ENCODE measurements at places on chromosomes 6 and 20.

DNA sequence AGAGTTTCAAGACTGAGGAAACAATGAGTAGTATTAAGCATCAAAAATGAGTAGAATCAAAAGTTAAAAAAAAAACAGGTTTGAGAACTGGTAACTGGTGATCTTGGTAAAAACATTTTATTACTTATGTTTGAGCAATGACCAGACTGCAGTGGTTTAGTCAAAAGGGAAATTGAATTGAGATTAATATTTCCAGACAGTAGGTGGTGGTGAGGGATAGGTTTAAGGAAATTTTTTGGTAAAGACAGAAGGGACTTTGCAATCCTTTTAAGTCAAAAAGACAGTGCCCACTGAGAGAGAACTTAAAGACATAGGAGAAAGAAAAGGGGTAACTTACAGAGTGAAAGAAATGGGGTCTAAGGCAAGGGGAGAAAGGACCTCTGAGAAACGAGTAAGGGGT, 156.9 kb downstream of the ASCC3 start:
- no peak for DNase-seq

DNA sequence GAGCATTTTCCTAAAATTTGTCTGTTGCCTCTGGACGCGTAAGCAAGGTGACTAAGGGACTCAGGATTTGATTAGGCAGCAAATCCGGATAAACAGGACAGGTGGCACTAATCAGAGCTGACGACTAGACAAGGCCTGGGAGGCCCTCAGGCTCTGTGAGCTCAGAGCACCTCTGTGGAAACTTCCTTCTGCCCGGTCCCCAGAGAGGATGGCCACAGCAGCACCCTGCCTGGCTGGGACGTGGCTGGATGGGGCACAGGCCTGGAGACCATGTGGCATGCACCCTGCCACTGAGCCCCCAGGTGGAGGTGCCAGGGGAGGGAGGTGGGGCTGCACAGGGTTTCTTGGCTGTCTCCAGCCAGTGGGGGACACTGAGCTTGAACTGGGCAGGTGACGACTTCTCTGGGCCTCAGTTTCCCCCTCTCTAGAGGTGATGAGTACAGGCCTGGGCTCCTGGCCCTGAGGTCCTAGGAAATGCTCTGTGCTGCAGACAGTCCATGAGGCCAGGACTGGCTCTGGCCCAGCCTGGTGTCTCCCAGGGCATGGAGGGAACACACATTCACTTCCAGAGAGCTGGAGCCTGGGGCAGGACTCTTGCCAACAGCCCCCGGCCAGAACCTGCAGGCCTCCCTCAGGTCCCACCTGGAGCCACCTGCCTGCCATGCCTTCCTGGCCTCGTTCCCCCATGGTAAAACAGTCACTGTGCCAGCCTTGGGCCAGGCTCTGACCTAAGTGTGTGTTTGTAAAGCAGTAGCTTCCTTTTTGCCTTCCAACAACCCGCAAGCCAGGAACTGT, 39.6 kb upstream of the STX16 start:
- DNase-seq, result no peak

DNA sequence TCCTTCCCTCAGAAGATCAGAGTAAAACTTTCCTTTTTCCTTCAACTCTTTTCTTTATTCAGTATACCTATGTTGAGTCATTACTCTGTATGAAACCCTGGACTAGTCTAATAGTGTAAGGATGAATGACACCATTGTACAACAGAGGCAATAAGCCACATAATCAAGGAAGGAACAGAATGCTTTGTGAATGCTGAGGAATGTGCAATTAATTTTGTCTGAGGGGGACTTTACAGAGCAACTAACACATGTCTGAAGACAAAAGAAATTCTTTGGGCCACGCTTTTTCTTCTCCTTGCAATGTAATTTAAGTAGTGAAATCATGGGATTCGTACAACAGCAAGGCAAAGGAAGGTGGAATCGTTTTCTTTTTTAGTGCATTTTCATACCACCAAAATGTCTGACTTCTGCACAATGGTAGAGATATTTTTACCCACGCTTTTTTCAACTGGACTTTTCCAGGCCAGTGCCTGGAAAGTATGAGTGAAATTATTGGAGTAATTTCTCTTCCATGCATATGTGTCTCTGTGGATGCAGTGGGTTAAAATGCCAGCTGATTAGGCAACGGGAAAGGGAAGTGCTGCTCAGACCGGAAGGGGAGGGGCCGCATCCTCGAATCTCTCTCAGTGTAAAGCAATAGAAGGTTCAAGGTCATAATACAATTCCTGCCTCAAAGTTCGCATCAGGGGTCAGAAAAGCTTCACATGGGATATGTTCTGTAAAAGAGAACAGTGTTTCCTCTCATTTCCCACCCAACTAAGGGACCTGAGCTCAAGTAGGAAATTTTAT, 89.9 kb upstream of the MTHFD1L start:
- no peak for DNase-seq

DNA sequence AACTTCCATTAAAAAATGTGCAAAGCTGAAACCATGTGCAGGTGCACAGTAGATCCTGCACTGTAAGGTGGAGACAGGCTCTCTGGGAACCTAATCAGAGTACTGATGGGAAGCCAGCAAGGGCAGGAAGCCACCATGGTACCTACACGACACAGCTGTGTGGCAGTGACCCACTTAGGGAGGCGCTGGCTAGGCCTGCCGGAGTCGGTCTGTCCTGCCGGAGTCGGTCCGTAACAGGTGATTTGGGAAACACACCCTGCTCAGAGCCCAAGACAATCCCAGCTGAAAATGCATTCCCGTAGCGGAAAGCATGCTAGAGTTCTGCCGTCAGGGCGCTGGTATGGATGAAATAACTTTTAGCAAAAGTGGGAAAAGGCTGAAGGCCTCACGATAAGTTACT, 17.2 kb downstream of the TXNDC5 start:
- DNase-seq, result no peak

All from stimulated activated CD4-positive, alpha-beta T cell treated with anti-CD3 and anti-CD28 coated beads, Interleukin-4, amount 100 ng/mL, for 24 hours (primary cell).